ENCODE measurements at places on chromosomes 12 and 14.

DNA sequence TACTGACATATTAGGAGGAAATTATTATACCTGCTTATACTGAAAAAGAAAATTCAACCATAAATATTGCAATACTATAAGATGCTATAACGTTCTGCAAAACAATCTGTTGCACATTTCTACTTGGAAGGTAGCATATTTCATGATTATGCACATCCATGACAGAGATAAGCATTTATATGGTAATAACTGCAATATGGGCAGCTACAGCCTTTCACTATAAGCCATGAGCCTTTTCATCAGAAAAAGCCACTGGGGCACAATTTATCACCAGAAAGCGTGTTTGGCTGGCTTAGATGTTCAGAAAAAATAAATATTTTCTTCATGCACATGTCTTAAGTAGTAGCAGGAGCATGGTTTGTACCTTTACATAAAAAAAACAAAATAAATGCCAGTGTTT lies 340.7 kb downstream of the GALC start:
- DNase-seq, result no peak

GRCh38 chr12:10392394-10392930 lies 2.6 kb upstream of the KLRK1 start:
- peak; percentile 52 for DNase-seq

DNA sequence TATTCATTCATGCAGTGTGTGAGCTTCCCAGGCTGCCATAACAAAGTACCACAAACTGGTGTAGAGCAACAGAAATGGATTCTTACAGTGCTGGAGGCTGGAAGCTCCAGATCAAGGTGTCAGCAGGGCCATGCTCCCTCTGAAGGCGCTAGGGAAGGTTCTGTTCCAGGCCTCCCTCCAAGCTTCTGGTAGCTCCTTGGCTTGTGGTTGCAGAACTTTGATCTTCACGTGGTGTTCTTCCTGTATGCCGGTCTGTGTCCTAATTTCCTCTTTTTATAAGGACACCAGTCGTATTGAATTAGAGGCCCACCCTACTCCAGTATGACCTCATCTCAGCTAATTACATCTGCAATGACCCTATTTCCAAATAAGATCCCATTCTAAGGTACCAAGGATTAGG lies 3.1 kb downstream of the OTUB2 start:
- DNase-seq, result no peak

- peak; percentile 21 for DNase-seq
These were observed 1.1 kb downstream of the GCH1 start for GRCh38 chr14:54901380-54902142.

- no peak for DNase-seq
These were observed 80.5 kb downstream of the TMEM260 start for GRCh38 chr14:56659964-56660551.
